ENCODE measurements at places on chromosomes 12 and 14.

DNA sequence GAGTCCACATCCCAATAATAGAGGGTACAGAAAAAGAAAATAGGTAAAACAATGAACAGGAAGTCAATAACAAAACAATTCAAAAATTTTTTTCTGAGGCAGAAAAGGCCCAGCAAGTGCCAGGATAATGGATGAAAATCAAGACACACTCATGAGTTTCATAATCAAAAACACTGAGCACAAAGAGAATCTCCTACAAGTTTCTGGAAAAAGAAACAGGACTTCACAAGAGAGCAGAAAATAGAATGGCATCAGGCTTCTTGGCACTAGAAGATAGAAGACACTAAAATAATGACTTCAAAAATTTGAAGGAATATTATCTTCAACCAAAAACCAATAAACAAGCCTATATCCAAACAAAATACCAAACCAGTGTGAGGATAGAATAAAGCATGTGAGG lies 36.8 kb downstream of the DMAC2L start:
- DNase-seq = no peak

GRCh38 chr12:27462851-27463250 lies 16.3 kb downstream of the SMCO2 start:
- DNase-seq = no peak

DNA sequence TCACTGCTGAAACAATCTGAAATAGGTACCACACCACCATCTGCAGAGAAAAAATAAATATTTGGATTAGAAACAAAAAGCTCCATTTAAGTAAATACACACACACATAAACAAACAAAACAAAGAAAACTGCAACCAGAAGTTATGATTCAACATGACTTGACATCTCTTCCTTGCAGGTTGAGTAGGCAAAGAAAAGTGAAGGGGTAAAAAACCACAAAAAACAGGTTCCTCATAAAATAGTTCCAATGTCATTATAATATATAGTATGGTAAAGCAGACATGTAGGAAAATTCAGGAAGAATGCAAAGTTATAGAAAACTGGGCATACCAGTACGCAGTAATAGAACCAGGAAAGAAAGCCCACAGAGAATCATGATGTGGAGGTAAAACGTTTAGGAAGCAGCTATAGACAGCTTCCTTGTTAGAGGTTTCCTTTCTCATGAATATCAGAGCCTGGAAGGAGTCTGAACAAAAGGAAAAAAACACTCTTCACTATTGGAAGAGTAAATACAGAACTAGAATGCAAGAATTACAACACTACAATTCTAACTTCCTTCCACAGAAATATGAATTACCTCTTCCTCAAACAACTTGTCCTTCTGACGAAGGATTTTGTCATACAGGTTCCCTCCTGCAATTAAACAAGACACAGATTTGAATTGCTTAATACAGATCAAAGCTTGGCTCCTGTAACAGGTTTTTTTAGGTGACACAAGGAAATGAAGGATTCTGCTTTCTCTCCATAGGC lies 6.1 kb downstream of the NEK9 start:
- DNase-seq = no peak

DNA sequence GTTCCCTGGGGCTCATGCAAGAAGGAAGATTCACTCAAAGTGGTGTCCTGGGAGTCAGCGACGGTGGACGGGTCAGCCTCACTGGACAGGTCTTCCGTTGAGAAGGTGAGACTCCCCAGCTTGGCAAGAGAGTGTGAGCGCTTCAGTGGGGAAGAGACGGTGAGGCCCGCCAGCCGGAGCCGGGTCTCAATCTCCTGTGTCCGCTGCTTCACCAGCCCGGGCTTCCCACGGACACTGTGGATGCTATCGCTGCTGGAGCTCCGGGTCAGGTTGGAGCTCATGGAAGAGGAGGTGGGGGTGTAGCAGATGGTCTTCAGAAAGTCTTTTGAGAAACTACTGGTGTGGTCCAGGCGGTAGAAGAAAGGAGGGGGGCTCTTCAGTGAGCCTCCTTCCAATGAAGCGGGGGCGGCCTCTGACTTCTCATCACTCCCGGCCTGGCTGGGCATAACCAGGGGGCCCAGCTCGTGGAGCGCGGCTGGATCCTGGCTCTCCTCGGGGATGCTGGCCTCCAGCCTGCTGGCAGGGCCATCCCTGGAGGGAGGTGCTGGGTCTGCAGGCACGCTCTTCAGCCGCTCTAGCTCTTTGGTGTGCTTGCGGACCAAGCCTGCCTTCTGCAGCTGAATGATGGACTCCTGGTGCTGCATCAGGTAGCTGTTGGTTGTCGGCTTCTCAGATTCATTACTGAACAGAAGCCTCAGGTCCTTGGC lies 56.9 kb upstream of the CORO1C start:
- DNase-seq = no peak

- no peak for DNase-seq
Measured at GRCh38 chr14:104395941-104396681, 183.5 kb upstream of the C14orf180 start.

Data from HuH-7 (cell line).